ENCODE measurements at places on chromosomes 6 and 20.

DNA sequence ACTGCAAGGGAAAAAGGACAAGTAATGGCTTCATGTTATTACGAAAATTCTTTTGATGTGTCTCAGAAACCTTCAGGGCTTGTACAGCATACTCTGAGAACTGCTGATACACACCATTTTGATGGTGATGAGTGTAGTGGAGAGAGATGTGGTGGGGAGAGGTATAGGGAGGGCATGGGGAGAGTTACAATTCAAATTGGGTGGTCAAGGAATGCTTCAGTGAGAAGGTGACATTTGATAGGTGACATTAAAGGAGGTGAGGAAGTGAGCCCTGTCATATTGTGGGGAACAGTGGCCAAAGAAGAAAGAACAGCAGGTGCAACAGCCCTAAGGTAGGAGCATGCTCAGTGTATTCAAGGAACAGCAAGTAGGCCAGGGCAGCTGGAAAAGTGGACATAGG lies 318.9 kb downstream of the CLIC5 start:
- DNase-seq = no peak

DNA sequence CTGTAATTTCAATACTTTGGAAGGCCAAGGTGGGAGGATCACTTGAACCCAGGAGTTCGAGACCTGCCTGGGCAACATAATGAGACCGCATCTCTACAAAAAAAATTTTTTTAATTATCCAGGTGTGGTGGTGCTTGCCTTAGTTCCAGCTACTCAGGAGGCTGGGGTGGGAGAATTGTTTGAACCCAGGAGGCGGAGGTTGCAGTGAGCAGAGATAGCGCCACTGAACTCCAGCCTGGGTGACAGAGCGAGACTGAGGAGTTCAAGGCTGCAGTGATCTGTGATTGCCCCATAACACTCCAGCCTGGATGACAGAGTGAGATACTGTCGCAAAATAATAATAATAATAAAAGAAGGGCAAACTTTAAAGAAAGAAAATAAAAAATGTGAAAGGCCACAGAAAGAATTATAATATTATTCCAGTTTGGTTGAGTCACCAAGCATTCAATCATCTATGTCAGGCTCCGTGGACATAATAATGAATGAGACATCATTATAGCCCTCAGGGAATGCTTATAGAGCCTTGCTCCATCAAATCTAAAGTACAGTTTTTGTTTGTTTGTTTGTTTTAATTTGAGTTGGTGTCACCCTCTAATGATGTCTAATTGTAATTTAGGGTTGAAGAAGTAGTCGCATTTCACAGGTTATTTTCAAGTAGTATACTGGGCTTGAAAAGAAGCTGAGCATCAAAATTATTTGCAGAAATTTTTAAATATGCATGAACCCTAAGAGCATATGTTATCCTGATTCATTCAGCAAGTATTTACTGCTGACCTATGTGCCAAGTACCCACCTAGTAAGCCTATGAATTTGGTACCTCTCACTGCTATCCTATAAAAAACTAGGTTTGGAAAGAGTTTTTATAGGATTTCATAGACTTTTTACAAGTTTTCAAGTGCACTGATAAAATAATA lies 15.1 kb downstream of the GLYATL3 start:
- no peak for DNase-seq

GRCh38 chr6:76166297-76166696 lies 93.8 kb upstream of the IMPG1 start:
- DNase-seq = no peak

DNA sequence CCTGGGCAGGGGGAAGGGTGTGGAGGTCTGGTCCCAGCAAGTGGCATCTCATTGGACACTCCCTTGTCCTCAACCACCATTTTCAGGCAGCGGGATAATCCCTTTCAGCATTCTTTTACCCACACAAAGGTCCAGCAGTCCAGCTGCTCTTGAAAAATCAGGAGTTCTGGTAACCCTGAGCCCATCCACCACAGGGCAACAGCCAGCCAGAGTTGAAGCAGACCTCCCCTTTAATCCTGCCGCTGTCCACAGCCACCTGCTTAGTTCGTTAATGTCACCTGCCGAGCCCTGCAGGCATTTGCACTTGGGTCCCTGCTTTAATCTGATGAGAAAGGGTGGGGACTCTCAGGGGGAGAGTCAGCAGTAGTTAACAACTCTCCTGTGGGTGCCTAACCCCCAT lies 11.1 kb downstream of the TMEM74B start:
- no peak for DNase-seq

- no peak for DNase-seq
These were observed 48.1 kb downstream of the CNKSR3 start for GRCh38 chr6:154462425-154462824.

- no peak for DNase-seq
These were observed 31.3 kb upstream of the PDE10A start for GRCh38 chr6:165694296-165694695.

GRCh38 chr20:47220161-47220582 lies 136.3 kb downstream of the ZMYND8 start:
- DNase-seq = peak; percentile 7

DNA sequence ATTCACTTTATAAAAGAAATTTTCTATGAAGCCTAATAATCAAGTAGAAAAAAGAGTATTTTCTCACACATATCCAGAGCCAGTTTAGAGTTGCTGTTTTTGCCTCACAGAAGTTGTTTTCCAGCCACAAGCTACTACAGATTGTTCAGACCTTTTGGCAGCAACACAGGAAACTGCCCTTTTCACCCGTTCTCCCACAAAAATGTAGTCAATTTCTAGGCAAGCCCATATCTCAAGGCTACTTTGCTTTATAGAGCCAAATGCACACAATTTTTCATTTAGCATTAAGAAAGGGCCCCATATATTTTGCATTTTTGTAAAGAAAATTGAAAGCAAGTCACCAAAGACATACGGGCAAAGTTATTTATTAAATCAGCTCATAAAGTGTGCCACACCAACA lies 49.5 kb downstream of the EPB41L2 start:
- no peak for DNase-seq

DNA sequence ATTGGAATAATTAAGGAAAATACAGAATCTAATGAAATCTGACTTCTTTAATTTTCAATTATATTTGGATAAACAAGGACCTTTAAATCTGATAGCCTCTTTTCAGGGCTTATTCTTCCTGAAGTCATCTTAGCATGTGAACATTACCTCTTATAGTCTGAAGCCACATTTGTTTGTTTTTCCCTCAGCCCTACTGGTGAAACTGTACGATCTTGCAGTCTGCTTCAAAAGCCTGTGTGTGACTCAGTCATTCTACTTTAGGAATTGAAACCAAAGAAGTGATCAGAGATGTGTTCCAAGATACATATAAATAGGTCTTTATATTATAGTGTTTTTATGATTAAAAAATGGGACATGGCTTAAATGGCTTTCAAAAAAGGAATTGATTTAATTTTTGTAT lies 67.5 kb downstream of the MACROD2 start:
- DNase-seq = no peak

- no peak for DNase-seq
These were observed 166.1 kb upstream of the FOXQ1 start for GRCh38 chr6:1145768-1146218.

- DNase-seq = no peak
These were observed 22.0 kb downstream of the FAM8A1 start for GRCh38 chr6:17622144-17622543.

GRCh38 chr6:121055572-121056163 lies 278.6 kb downstream of the TBC1D32 start:
- no peak for DNase-seq

GRCh38 chr6:30891816-30892538 lies 7.7 kb downstream of the DDR1 start:
- DNase-seq = no peak

DNA sequence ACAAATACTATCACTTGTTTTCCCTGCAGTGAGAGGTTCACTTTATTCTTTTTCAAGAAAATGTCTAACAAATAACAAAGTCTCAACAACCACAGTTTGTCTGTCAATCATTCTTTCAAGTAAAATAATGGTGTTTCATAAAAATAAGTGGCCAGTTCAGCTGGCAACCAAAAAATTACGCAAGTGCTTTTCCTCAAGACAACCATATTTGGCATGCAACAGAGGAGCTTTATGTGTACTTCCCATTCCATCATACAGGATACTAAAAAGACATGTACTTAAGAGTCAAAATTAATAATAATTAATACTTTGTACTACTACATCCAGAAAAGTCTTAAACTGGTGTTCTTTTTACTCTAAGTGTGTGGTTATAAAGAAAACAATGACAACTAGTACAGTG lies 34.6 kb downstream of the ATG5 start:
- DNase-seq = no peak

DNA sequence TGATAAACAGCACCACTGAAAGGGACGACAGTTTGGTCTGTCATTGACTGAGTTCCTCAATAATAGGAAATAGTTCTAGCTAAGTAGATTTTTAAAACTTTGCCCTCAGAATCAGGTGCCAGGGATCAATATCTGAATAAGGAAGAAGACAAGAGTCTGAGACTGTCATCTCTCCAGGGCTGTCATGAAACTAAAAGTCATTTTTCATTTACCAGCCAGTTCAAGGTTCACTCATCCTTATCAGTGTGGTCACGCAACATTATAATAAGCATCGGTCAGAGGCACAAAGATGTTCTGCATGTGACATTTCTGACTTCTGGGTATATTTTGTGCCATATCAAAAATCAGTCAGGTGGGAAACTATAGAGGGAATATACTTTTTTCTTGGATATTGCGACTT lies 52.5 kb upstream of the E2F3 start:
- DNase-seq = no peak

GRCh38 chr6:142764311-142764710 lies 180.7 kb downstream of the HIVEP2 start:
- no peak for DNase-seq

GRCh38 chr6:34867484-34867883 lies 20.4 kb downstream of the TAF11 start:
- DNase-seq = no peak

- DNase-seq = no peak
These were observed 510 bp downstream of the NDRG3 start for GRCh38 chr20:36745234-36745926.

- DNase-seq = no peak
These were observed at the start of gene KIAA0408 for GRCh38 chr6:127459231-127459641. KIAA0408 (minus strand) TSS chr6:127459389; CDS start chr6:127453981, 5,408 bp downstream.

DNA sequence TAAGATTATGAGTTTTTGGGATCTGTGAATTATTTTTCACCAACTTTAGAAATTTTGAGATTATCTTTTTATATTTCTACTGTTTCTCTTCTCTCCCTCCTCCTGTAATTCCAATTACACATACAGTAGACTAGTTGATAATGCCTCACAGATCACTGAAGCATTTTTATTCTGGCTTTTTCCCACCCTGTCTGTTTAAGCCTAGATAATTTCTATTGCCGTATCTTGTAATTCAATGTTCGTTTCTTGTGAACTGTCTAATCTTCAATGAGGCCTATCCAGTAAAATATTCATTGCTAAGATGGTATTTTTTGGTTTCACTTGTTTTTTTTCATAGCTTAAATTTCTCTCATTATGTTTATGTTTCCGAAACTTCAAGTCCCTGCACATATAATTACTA lies 12.0 kb downstream of the MDN1 start:
- no peak for DNase-seq

- DNase-seq = no peak
These were observed 15.0 kb downstream of the PPP1R10 start for GRCh38 chr6:30601815-30602641.

- DNase-seq = no peak
These were observed 44.9 kb downstream of the SNAI1 start for GRCh38 chr20:50027611-50028105.

DNA sequence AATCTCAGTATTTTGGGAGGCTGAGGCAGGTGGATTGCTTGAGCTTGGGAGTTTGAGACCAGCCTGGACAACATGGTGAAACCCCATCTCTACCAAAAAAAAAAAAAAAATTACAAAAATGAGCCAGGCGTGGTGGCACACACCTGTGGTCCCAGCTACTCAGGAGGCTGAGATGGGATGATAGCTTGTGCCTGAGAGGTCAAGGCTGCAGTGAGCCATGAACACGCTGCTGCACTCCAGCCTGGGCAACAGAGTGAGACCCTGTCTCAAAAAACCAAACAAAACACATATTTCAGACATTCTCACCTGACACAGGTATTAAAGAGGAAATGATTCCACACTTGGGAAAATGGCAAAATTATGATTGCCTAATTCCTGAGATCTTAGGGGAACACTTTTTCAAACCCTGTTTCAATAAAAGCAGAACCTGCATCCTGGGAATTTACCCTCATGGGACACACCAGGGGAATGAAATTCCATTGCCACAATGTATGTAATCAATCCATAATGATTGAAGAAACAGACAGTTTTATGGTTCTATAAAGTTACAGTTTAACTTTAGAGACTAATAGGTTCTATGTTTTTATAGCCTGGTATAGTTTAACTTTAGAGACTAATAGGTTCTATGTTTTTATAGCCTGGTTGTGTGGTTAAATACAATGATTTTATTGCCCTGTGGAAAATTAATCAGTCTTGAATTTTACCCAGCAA lies 29.6 kb upstream of the DNAAF9 start:
- no peak for DNase-seq

- DNase-seq = no peak
These were observed 24.7 kb downstream of the HIVEP1 start for GRCh38 chr6:12036766-12037165.

GRCh38 chr6:159075506-159076228 lies 30.9 kb upstream of the TAGAP start:
- DNase-seq = no peak

GRCh38 chr6:17621003-17621402 lies 20.9 kb downstream of the FAM8A1 start:
- DNase-seq = no peak

GRCh38 chr20:42836339-42836738 lies 353.4 kb downstream of the PTPRT start:
- no peak for DNase-seq

GRCh38 chr6:6417475-6417874 lies 97.0 kb upstream of the F13A1 start:
- no peak for DNase-seq

DNA sequence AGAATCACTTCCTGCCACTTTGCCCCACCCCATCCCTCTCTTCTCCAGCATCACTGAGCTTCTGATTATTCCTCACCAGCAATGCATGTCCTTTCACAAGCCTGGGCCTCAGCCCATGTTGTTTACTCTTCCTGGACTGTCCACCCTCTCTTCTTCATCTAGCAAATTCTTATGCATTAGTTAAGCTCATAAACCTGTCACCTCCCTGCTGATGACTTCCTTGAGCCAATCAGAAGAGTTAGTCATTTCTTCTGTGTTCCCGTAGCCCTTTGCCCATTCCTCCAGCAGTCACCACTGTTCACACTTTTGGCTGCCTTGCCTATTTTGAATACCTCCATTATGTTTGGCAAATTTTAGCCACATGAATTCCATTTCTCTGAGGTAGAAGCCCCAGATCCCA lies 4.1 kb upstream of the CRYBG1 start:
- DNase-seq = no peak

DNA sequence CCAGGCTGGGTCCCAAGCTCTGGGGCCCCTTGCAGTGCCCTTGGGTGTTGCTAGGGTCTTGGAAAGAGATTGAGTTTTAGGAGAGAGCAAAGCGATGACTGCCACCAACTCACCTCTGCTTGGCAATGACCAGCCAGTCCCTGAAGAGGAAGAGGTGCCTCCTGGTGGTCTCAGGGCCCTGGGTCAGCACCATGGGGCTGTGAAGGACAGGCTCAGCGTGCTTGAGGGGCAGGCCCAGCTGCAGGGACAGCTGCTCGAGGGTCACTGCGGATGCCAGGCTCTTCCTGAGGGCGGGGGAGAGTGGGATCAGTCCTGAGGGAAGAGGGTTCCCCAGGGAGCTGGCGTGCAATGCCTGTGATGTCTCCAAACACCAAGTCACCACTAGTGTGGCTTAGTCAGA lies 50.8 kb upstream of the TAGAP start:
- no peak for DNase-seq

- no peak for DNase-seq
These were observed 101.7 kb upstream of the IYD start for GRCh38 chr6:150266963-150267685.

GRCh38 chr6:57021086-57021720 lies 25.3 kb upstream of the KIAA1586 start:
- no peak for DNase-seq
